Activated naive CD4-positive, alpha-beta T cell treated with anti-CD3 and anti-CD28 coated beads, Interleukin-2, amount 50 U/mL, for 72 hours (primary cell): ENCODE measurements at places on chromosomes 16 and 17. TPM values are rescaled to one million over a fixed set of nuclear protein-coding genes. Genes with fewer than 3 reads are reported as not detected.

- DNase-seq: no peak
Observed at GRCh38 chr16:86611525-86611855, 33.1 kb downstream of the FOXL1 start.

- peak; percentile 66 for DNase-seq
Observed at GRCh38 chr16:21952040-21952792, 945 bp upstream of the UQCRC2 start.

DNA sequence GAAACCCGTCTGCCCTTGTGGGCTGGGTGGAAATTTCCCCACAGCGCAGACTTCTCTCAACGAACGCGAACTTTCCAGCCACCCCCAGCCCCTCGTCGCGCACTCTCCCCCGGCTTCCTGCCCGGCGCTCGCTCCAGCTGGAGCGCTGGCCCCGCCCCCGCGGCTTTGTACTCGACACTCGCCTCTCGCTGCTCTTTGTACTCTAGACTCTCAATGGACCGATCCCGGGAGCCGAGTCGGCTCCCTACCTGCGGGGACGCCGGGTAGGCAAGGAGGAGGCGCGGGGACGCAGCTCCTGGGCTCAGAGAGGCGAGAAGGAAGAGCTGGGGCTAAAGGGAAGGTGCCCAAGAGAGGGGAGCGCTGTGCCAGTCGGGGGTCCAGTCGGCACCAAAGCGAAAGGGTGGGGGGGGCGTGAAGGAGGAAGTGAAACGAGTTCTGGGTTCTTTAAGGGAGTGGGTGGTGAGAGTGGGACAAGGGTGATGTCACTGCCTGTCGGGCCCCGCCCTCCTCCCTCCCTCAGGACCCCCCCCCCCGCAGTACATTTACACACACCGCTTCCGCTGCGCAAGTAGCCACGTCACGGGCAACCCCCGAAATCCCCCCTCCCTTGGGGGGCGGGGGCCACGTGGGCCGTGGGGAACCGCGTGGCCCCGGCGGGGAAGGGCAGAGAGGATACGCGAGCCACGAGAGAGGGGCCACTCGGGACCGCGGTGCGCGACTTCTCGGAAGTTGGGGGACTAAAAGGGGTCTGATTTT lies 9.7 kb downstream of the KDM6B start:
- DNase-seq: peak; percentile 78

GRCh38 chr17:17150448-17150800 lies 55.7 kb downstream of the PLD6 start:
- DNase-seq: no peak

DNA sequence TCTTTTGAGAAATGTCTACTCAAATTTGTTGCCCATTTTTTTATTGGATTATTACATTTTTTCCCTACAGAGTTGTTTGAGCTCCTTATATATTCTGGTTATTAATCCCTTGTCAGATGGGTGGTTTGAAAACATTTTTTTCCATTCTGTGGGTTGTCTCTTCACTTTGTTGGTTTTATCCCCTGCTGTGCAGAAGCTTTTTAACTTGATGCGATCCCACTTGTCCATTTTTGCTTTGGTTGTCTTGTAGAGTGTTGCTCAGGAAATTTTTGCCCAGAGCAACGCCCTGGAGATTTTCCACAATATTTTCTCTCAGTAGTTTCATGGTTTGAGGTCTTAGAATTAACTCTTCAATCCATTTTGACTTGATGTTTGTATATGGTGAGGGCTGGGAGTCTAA lies 592.8 kb upstream of the GOT2 start:
- no peak for DNase-seq

GRCh38 chr16:84068783-84069462 lies 26.3 kb upstream of the SLC38A8 start:
- no peak for DNase-seq

GRCh38 chr17:27381007-27381501 lies 75.2 kb upstream of the KSR1 start:
- peak; percentile 92 for DNase-seq

DNA sequence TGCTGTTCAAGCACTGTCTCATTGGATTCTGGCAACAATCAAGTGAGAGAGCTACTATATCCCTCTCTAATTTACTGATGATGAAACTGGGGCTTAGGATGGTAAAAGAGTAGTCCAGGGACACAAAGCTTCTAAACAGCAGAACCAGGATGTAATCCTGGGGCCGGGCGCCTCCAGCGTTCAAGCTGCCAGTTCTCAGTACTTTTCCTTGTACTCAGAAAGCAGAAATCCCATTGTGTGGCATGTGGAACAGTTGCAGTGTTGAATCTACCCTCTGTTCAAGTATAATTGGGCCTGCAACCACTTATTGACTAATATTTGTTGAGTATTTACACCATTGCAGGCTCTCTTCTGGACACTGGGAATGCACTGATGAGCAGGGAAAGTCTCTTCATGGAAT lies 14.5 kb upstream of the CDH13 start:
- no peak for DNase-seq

DNA sequence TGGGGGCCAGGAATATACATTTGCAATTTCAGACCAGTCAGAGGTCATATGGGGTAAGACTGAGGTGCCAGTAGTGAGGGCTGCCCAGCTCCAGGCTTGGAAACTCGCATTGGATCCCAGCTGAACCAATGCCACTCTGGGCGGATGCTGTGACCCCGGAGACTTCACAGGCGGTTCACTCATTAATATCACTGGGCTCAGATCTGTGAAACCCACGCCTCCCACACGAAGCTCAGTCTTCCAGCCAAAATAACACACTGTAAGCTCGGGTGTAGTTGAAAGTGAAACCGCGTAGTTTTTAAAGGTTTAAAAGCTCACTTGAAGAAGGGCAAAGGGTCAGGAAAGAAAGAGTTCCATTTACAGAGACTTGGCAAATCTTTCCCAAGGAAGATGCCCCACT lies 254.8 kb downstream of the FOXL1 start:
- no peak for DNase-seq

- no peak for DNase-seq
Observed at GRCh38 chr16:82782715-82783251, 156.0 kb downstream of the CDH13 start.

GRCh38 chr16:2511128-2511800 lies 2.5 kb upstream of the ATP6V0C start:
- DNase-seq: no peak

DNA sequence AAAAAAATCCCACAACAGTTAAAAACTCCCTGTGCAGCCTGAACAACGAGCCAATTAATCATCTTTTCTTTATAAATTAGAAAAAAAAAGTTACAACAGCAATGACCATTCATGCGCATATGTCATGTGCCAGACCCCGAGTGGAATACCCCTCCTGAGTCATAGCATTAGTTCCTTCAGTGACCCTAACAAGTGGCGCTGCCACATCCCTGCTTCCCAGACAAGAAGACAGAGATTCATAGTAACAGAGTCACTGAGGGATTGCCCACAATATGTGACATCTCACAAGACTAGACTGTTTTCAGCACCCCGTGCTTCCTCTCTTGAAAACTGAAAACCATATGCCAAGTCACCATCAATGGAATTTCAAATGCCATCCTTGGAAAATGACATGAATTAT lies 7.9 kb downstream of the UMOD start:
- no peak for DNase-seq

- DNase-seq: no peak
Observed at GRCh38 chr16:86843812-86844211, 265.5 kb downstream of the FOXL1 start.

LPO gene
- total RNA-seq: 0.19 TPM

RPS2 gene
- total RNA-seq: 5,211 TPM

NBR1 gene
- total RNA-seq: 89.2 TPM

PRSS27 gene
- total RNA-seq: 1.3 TPM

MED13 gene
- 45.9 TPM for total RNA-seq
